Trophoblast cell (in vitro differentiated cells and primary cell): ENCODE measurements at places on chromosomes 5 and 9.

GRCh38 chr9:129647635-129648034, 5.7 kb upstream of the ASB6 start:
- DNase-seq, result no peak

- no peak for DNase-seq
Observed at GRCh38 chr9:133109931-133110650, 10.9 kb downstream of the RALGDS start.

- DNase-seq, result no peak
Observed at GRCh38 chr9:96009690-96010472, 134.4 kb downstream of the ERCC6L2 start.

DNA sequence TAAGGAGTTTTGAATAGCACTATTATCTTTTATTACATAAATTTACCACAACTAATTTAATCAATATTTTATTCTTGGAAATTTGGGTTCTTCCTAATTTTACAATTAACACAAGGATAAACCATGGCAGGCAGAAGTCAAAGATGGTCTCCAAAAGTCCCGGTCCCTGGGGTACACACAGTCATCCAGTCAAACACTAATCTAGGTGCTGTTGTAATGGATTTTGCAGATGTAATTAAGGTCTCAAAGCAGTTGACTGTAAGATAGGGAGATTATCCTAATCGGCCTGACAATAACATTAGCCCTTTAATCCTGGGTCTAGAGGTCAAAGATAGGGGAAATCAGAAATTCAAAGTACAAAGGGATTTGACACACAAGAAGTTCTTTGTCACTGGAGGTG, 57.5 kb upstream of the HTR1A start:
- no peak for DNase-seq

DNA sequence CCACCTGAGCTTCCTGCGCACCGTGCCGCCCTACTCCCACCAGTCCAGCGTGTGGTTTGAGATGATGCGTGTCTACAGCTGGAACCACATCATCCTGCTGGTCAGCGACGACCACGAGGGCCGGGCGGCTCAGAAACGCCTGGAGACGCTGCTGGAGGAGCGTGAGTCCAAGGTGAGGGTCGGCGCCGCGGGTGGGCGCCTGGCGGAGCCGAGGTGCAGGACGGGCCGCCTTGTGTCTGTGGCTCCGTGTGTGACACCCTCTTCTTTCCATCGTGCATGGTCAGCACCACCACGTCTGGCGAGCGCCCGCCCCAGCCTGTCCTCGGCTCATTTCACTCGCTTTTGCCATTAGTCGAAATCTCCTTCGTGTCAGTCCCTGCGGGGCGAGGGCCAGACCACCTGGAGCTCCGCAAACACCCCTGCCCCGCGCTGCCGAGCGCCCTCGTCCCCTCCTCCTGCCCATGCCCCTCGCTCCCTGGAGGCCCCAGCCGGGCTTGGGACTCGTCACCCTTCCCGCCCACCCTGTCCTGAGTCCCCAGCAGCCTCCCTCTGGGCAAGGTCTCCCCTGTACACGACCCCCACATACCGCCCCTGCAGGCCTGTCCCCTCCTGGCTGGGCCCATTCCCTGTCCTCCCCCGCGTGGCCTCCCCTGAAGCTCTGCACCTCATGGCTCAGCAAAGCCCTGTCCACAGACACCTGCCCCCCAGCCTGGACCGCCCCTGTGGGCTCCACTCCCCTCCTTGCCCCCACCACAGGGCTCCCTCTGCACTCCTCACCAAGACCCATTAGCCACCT, 7.0 kb downstream of the GRIN1 start:
- DNase-seq, result no peak

DNA sequence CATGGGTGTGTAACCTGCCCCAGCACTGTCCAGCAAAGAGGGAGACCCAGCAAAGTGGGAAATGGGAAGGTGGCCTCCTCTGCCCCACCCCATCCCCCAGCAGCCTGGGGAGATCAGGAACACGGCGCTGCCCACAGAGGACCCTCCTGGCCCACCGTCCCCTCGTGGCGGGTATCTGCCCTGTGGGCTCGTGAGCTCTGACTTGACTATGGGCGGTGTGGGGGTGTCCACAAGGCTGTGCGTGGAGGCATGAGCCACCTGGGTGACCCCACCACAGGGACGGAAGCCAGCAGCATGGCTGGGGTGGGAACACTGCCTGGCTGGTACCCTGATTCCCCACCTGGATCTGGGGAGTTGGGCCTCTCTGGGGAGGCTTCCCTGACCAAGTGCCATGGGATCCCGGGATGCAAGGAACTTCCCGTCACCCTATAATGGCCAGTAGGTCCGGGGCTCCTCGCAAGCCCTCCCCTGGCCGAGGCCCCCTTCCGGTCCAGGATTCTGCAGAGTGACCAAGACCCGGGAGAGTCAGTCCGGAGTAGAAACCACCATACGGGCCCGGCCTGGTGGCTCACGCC, 29.3 kb upstream of the SLC6A19 start:
- DNase-seq, result no peak

DNA sequence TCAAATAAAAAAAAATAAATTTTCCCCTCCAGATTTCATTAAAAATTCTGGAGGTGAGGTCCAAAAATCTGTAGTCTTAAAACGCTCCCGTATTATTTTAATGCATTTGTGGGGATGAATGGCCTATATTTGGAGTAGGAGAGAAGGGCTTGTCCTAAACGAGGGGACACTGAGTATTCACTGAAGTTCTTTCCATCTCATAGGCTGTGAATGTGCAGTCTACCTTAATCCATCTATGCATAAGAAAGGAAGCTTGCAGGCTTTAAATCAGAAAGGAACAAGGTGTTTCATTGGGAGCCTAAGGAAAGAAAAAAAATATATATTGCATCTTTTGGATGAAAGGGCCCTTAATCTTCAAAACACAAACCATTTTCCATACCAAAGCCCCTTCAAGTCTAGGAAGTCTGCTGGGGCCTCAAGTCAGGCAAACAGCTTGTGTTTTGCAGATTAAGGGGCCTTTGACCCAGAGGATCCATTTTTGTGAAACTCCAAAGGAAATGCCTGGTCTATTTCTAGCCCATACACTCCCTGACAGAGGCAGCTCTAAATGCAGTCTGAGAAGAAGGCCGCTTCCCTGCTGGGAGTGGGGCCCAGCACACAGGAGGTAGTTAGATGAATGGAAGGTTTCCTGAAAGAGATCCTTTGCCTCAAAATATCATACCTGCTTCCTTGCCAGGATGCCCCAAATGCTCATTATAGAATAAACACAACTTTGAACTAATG, 35.6 kb downstream of the BRINP1 start:
- no peak for DNase-seq

- peak; percentile 1 for DNase-seq
Observed at GRCh38 chr5:87899721-87900131, 368.9 kb downstream of the TMEM161B start.

- no peak for DNase-seq
Observed at GRCh38 chr5:173742432-173742816, 126.0 kb upstream of the BOD1 start.

GRCh38 chr5:127085371-127085770, 12.1 kb upstream of the C5orf63 start:
- no peak for DNase-seq

GRCh38 chr5:540071-540905, 16.0 kb upstream of the SLC9A3 start:
- no peak for DNase-seq

DNA sequence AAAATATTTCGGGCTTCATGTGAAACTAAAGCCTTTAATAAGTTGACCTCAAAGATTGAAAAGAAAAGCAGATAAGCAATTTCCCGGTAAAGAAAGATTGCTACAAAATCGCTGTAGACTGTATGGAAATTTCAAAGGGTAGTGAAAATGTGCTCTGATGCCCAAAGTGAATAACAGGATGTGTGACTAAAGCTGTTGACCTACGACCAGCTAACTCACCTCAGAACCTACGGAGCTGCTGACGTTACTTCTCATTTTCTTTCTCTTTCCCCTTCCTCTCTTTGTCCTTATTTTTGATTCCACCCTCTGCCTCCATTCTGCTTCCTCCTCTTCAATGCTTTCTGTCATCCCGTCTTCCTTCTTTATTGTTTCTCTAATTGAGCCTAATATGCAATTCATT, 103.2 kb downstream of the PDE4D start:
- no peak for DNase-seq

- no peak for DNase-seq
Observed at GRCh38 chr9:131008563-131008908, 438 bp upstream of the LAMC3 start.

GRCh38 chr5:82164176-82164976, 113.8 kb downstream of the RPS23 start:
- no peak for DNase-seq

- DNase-seq, result no peak
Observed at GRCh38 chr5:170238456-170239196, 5.8 kb downstream of the C5orf58 start.

- peak; percentile 76 for DNase-seq
Observed at GRCh38 chr9:73200694-73201452, 49.2 kb downstream of the ANXA1 start.

GRCh38 chr5:6465831-6466790, 17.5 kb downstream of the UBE2QL1 start:
- DNase-seq, result no peak

DNA sequence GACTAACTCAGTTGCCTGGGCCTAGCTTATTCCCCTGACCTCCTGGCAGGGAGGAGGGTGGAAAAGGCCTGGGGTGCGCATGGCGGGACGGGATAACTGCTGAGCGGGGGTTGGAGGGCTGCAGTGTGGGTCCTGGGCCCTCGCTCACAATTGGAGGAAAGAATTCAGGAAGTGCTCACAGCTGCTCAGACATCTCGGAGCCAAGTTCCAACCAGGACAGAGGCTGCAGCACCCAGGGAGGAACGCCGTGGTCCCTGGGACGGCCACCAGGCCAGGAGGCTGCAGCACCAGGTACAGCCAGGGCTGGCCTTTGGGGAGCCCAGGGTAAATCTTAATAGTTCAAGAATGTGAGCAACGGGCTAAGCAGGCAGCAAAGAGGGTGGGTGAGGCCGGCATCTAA, at the start of gene SPAAR:
Gene SPAAR, plus strand, starts transcription at position 217 of the 400 bp plus-strand sequence. CDS start 974 bp downstream, outside the sequence.
- DNase-seq, result no peak

GRCh38 chr5:133423011-133423617, 189.2 kb downstream of the FSTL4 start:
- DNase-seq, result no peak

DNA sequence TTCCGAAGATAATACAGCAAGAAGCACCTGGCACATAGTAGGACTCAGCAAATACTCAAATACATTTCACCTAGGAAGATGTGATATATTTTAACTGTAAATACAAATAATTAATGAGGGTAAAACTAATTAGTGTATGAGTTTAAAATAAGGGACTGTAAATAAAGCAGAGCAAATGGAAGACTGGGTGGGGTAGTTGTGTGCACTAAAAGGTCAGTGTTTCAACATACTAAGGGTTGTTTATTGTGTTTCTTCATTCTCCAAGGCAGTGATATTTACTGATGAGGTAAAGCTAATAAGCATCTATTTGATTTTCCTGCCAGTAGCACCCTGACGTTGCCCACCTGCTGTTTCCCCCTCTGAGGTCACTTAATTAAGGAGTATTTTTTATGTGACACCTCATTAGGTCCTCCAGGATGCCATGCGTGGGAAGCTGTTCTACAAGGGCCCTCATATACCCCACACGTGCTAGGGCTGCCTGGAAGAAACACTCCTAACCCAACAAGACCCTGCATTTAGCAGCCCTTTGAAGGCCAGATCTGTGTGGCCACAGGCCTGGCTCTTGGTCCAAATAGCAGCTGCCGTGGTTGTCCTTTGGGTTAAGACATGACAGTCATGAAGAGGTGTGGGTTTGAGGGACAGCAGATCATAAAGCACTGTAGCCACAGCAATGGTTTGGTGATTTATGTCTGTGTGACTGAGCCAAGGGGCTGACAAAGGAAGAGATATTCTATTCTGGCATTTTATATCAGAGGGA, 97.5 kb upstream of the RPS23 start:
- DNase-seq, result no peak

GRCh38 chr9:105171589-105171988, 72.9 kb upstream of the SLC44A1 start:
- peak; percentile 39 for DNase-seq

DNA sequence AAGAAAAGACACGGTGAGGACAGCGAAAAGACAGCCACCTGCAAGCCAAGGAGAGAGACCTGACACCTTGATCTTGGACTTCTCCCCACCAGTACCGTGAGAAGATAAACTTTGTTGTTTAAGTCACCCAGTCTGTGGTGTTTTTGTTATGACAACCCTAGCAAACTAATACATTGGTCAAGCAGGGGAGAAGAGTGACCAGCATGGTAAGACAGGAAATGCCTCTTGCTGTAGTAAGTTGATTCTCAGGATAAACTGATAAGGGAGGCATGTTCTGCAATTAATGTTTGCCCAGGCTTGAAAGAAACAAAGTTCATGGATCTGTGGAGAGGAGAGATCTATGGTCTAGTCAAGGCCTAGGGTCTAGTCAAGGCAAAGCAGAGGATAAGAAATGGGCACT, 801.2 kb downstream of the MAT2B start:
- peak; percentile 47 for DNase-seq

DNA sequence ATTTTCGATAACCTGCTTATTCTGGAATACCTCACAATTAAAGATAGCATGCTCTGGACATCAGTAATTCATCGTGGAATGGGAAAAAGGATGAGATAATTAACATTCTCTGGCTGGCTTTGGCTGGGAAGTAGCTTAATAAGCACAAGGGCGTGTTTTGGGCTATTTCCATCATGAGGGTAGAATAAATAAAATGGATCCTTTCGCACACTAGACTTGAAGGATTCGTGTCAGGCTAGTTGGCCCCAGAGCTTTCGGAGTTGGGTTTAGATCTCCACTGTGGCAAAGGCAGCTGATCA, 151.2 kb upstream of the ADRA1B start:
- DNase-seq, result peak; percentile 78

- DNase-seq, result no peak
Observed at GRCh38 chr5:150577378-150578139, 62.9 kb upstream of the SYNPO start.

GRCh38 chr5:115579747-115580173, 22.5 kb downstream of the TICAM2 start:
- DNase-seq, result no peak

GRCh38 chr5:69010476-69010875, 83.3 kb upstream of the SLC30A5 start:
- DNase-seq, result no peak

GRCh38 chr9:92716557-92716956, 46.6 kb upstream of the IPPK start:
- peak; percentile 62 for DNase-seq

DNA sequence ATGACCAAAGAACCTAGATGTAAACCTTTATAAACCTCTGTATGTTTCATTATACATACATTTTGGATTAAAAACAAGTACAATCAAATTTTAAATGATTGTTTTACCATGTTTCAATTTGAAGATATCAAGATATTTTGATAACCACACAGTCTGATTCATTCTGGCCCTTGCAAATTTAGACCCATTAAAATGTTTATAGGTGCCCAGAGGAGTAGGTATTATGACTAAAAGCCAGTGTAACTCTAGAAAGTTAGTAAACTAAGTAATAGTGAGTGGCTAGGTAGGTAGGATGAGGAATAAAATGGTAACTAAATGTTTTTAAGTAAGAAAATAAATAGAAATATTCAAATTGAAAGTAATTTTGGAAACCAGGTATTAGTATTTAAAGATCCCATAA, 165.5 kb downstream of the PBX3 start:
- DNase-seq, result no peak
